Kidney (tissue), 22 donors: ENCODE measurements at places on chromosomes 13 and 19.

- DNase-seq, result no peak
Observed at GRCh38 chr13:91922969-91923592, 524.7 kb downstream of the GPC5 start.

GRCh38 chr13:45847554-45848224 is 3.9 kb downstream of the SIAH3 start:
- peak; percentile 87 for DNase-seq

- DNase-seq, result no peak
Observed at GRCh38 chr19:30029721-30030510, 87.9 kb downstream of the URI1 start.

DNA sequence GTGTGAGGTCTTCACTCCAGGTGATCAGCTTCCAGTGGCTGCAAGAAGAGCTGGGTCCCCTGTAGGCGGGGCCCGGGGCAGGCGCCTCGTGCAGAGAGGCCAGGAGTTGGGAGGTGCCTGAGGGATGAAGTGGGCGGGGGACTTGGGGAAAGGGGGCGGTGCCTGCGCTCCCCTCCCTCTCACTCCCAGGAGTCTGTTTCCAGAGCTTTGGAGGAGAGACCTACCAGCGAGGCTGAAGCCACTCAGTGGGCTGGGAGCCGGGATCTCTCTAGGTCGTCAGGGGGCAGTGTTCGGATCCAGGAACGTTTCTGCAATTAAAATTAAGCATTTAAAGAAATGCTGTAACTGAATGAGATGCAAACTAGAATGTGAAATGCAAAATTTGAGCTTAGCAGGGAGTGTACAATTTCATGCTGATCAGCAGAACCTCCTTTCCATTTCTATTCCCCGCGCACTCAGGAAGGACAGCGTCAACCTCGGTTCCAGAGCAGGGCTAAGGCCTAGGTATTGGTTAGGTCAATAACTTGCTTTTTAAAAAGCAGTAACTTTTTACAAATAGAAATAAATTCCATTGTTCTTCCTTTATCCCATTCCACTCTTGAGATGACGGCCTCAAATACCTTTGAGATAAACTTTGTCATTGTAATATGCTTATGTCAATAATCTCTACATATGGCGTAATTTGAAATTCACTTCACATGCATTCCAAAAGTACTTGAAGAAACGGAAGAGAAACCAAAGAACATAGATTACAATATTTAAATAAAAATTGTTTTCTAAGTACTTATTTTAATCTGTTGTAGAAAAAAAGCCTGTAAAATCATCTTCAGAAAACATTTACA is 11.6 kb downstream of the ZNF160 start:
- no peak for DNase-seq

DNA sequence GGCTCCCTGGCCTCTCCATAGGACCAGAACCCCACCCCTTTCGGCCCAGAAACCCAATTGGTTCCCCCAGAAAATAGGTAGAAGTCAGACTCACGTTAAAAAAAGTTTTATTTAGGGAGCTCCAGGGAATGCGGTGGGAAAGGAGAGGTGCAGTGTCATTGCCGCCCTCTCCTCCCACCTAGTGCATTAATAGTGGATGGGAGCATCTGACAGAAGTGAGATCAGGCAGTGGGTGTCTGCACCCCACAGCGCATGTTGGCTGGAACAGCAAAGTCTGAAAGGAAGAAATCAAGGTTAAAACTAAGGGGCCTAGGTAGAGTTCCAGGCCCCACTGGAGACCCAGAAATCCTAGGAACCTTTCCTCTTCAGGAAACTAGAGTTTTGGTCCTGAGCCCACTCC is 2.1 kb upstream of the PHLDB3 start:
- DNase-seq, result no peak

DNA sequence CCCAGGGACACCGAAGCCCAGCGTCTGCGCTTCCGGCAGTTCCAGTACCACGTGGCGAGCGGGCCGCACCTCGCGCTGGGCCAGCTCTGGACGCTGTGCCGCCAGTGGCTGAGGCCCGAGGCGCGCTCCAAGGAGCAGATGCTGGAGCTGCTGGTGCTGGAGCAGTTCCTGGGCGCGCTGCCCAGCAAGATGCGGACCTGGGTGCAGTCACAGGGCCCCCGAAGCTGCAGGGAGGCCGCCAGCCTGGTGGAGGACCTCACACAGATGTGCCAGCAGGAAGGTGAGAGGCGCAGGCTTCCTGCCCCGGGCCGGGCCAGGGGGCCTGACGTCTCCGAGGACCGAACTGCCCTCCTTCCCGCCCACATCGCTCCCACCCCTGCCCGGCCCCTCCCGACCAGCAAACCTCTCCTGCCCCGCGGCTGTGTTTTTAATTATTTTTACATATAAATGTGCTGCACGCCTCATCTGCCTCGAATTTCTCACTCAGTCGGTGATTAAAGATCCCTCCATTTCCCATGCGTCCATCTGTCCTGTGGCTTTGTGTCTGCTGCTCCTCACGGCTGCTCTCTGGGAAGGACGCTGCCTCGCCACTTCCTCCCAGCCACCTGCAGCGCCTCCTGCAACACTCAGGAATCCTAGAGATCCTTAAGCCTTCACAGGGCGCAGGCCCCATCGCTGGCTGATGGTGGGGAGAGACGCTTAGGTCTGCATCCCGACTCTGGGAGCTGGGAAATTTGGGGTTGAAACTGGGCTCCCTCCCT is 4.3 kb downstream of the ZSCAN1 start:
- no peak for DNase-seq

GRCh38 chr13:111626371-111627305 is 306.2 kb downstream of the TEX29 start:
- peak; percentile 3 for DNase-seq

- peak; percentile 94 for DNase-seq
Observed at GRCh38 chr19:48330012-48330681, 4.8 kb downstream of the EMP3 start.

GRCh38 chr13:38167164-38167822 is 182.4 kb upstream of the UFM1 start:
- DNase-seq, result no peak

GRCh38 chr19:11125994-11126685 is 29.4 kb downstream of the SPC24 start:
- DNase-seq, result peak; percentile 79
